ENCODE measurements at places on chromosomes 11 and 22.

- DNase-seq, result no peak
Measured at GRCh38 chr11:111359223-111360149, 19.6 kb downstream of the POU2AF1 start.

GRCh38 chr22:32940736-32941135 lies 117.4 kb downstream of the SYN3 start:
- DNase-seq, result no peak

DNA sequence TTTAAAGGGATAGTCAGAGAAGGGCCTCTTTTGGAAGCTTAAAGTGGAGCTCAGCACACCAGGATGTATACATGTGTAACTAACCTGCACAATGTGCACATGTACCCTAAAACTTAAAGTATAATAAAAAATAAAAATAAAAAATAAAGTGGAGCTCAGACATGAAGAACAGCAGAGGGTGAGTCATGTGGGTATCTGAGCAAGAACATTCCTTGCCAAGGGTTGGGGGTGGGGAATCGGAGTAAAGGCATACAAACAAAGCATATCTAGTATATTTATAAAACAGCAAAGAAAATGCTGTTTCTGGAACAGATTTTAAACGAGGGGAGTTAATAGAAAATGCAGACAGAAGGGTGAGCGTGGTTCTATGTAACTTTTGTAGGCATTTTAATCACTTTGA lies 562.6 kb upstream of the ANO3 start:
- peak; percentile 30 for DNase-seq

DNA sequence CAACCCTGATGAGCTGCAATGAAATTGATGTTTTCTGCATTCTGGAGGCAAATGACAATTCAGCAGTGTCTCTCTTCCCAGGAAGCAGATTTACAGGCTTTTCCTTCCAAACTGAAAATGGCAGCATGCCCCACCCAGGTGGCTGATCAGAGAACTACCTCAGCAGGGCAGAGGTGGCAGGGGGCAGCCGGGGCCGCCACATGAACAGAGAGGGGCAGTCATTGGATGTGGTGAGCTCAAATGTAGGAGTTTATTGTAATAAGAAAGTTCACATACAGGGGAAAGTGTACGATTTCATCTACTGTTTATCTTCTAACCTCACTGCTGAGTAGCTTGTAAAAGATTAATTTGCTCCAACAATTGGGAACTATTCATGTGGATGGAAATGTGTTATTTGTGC lies 15.7 kb upstream of the PARVA start:
- DNase-seq, result no peak

GRCh38 chr22:19797086-19798002 lies 36.8 kb downstream of the TBX1 start:
- DNase-seq, result no peak

GRCh38 chr11:44128729-44129128 lies 33.3 kb downstream of the EXT2 start:
- no peak for DNase-seq

DNA sequence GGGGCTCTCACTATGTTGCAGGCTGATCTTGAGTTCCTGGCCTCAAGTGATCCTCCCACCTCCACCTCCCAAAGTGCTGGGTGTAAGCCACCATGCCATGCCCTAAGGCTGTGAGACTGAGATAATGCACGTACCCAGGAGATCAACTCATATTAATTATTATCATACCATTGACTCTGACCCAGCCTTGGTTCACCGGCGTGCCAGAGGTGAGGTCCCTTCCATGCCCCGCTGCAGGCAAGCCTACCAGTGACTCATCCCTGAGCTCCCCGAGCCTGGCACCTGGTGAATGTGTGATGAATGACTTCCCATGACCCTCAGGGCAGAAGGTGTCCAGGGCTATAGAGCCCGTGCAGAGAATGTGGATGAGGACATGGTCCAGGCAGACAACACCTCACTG lies 12.1 kb downstream of the GAL3ST1 start:
- no peak for DNase-seq

- DNase-seq, result no peak
Measured at GRCh38 chr22:17172029-17172833, 13.2 kb upstream of the HDHD5 start.

- no peak for DNase-seq
Measured at GRCh38 chr11:34744511-34744910, 123.6 kb downstream of the EHF start.

- DNase-seq, result peak; percentile 96
Measured at GRCh38 chr22:27252282-27253049, 549.1 kb downstream of the MN1 start.

GRCh38 chr22:49476176-49476575 lies 351.5 kb downstream of the BRD1 start:
- no peak for DNase-seq

DNA sequence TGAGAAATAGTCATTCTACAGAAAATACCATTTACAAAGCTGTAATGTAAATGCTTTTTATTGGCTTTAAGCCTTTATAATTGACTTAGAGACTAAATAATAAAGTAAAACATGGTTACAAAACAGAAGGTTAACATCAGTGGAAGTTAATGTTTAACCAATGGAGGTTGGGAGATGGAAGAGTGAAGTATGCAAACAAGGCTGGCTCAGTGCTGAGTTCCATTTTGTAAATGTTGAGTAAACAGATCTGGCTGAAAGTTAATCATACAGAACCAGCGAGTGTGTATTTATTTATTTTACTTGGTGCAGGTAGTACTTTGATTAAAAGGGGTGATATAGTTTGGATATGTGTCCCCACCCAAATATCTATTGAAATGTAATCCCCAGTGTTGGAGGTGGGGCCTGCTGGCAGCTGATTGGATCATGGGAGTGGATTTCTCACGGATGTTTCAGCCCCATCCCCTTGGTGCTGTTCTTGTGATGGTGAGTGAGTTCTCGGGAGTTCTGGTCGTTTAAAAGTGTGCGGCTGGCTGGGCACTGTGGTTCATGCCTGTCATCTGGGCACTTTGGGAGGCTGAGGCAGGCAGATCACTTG lies 827.4 kb downstream of the OPCML start:
- DNase-seq, result no peak

DNA sequence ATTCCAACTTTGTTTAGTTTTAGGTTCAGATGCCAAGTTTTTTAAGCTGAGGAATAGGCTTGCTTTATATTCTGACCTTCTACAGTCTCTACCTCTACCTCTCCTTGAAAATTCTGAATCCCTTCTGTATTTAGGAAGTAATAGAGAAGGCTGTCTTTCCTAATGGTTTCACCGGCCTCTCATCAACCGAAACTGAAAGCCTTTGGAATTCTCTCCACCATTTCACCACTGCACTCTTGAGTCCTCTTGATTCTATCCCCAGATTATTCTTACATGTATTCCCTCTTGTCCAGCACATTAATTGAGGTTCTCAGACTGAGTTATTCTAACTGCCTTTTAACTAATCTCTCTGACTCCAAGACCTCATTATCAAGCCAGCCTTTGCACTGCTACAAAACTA lies 67.7 kb upstream of the PICALM start:
- no peak for DNase-seq

- DNase-seq, result no peak
Measured at GRCh38 chr11:113569391-113569790, 94.2 kb upstream of the DRD2 start.

DNA sequence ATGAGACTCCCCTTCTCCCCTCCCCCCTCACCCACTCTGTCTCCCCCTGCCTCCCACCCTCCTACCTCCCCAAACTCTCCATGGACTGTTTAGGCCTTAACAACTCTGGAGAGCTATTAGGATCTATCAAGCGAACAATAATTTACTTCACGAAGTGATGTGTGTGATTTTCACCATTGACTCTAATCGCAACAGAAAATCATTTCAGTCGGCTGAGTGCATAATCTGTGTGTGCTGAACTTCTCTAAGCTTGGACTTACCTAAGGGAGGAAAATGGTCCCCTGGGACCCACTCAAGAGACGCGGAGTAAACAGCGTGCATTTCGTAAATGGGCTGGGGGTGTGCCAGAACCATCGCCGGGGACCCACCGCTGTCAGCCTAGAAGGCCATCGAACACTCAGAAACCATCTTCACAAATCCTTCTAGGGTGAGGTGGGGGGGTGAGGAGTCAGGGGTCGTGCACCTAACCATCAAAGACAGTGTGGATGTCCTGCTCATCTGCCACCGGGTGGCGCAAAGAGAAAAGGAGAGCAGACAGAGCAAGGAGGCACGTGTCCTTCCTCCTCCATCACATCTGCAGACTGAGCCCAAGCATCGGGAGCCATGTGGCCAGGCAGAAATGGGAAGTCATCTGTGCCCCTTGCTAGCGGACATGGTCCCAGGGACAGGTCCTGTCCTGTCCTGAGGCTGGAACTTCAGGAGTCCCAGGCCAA lies 62.1 kb upstream of the NUP50 start:
- DNase-seq, result peak; percentile 74

GRCh38 chr22:45462034-45462655 lies 40.5 kb upstream of the FBLN1 start:
- no peak for DNase-seq

DNA sequence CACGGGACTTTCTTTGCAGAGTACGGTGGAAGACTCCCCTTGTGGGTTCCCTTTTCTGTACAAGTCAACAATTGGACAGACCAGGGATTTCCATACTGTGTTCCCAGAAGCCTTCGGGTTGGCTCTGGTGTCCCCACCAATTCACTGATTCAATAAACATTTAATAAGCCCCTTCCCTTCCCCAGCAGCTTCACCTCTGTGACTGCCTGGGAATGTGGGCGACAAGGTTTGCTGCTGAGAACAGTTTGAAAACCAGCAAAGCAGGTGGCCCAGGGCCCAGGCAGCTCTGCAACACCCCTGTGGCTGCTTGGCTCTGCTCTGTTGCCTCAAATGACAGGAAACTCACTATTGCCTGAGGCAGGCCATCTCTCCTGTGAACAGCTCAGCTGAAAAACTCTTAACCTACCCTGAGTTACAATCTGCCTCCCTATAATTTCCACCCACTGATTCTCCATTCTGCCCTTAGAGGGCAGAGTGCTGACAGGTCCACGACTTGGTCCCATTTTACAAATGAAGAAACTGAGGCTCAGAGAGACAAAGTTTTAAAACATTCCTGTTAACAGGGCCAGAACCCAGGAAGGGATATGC lies 10.4 kb downstream of the ADORA2A start:
- no peak for DNase-seq

DNA sequence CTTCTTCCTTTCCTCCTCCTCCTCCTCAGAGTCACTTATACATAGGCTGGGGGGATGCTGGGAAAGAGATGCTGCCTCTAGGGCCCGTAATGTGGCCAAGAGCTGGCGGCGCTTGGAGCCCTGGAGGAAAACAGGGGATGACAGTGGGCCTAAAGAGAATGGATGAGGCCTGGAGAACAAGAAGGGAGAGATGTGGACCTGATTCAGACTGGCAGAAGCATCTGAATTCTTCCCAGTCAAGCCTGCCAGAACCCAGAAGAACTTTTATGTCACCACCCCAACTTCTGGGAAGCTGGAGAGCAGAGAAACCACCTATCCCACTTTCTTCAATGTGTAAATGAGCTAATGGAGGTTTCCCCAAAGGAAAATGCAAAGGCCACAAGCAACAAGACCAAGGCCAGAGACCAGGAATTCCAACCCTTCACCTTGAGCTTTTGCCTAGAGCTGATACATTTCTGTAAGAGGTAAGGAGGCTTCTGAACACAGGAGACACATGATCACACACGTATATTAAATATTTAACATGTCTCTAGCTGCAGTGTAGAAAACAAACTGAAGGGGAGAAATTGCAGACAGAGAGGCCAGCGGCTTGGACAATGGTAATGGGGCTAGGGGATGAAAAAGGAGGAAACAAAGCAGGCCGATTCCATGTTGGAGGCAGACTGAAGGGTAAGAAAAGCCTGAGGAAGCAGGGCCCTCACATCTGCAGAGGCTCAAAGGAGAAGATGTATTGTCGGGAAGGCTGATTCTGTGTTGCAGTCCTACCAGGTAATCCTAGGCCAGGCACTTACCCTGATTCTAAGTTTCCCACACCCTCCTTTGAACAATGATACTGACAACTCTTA lies 1.1 kb downstream of the RRP8 start:
- DNase-seq, result no peak

DNA sequence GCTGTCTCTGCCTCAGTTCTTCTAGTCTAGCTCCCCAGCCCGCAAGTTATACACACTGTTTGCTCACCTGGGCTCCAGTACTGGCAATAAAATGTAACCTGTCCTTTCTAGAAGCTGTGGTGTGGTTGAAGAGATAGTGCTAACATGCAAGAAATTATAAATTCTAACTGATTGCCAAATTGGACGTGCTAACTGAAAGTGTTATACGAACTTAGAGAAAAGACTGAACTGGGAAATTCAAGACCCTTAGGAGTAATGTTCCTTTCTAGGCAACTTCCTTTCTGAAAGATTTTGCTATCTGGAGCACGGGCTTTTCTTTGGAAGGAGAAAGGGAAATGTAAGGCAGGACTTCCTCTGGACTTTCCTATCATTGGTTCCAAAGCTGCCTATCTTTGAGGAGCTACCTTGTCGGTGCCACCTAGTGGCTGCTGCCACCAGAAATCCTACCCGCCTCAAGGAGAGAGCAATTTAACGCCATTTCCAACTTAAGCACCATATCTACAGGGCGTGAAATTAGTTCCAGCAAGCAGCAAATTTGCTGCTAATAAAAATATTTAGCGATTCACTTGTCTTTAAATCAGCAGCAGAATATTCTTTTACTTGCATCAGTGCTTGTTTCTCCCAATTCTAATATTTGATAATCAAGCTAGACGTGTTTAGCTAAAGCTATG lies 12.7 kb upstream of the TMEM218 start:
- DNase-seq, result peak; percentile 63

DNA sequence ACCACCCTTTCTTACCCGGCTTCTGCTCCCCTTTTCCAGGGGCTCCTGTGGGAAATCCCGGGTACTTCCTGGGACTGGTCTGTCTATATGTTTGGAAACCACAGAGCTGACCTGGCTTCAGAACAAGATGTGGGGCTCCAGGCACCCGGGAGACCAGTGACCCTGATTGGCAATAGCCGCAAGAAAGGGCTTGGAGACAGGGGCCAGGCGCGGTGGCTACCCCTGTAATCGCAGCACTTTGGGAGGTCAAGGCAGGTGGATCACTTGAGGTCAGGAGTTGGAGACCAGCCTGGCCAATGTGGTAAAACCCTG lies 3.2 kb upstream of the NEAT1 start:
- DNase-seq, result no peak

- no peak for DNase-seq
Measured at GRCh38 chr11:77144857-77145428, 16.9 kb downstream of the MYO7A start.

DNA sequence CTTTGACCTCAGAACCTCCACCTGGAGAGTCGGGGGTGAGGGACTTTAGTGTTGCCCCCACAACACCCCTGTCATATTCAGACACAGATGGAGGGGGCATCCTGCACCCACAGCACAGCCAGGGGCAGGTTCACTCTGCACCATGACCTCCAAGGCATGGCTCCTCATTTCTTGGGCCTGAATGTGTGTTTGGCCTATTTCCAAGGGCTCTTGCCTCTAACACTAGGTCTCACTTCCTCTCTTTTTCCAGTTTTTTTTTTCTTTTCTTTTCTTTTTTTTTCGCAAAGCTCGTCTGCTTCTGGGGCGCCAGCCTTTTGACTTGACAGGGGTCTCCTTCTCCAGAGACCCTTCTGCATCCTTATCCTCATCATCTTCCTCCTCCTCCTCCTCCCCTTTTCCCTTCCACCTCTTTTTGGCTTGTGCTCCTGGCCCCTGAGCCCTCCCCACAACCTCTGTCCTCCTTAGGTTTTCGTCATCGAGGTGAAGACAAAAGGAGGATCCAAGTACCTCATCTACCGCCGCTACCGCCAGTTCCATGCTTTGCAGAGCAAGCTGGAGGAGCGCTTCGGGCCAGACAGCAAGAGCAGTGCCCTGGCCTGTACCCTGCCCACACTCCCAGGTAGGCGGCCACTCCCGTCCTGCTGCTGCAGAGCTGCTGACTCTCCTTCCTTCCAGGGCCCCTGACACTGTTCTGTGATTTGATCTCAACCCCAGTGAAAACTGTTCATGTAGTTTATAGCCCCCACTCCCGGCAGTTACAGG lies 3.8 kb downstream of the NCF4 start:
- DNase-seq, result no peak

GRCh38 chr22:38572065-38572464 lies 2.1 kb upstream of the DMC1 start:
- DNase-seq, result peak; percentile 73
